CD4-positive, alpha-beta memory T cell (primary cell): ENCODE measurements at places on chromosomes 3 and 15. TPM values are rescaled to one million over a fixed set of nuclear protein-coding genes. Genes with fewer than 3 reads are reported as not detected.

- no peak overlapping the region for H3K4me3 ChIP-seq
- H3K27ac ChIP-seq, result no peak overlapping the region
- no peaks in the 10 kb centered on the region for H3K36me3 ChIP-seq
Observed at GRCh38 chr3:152927131-152927530, 92.2 kb downstream of the P2RY1 start.

DNA sequence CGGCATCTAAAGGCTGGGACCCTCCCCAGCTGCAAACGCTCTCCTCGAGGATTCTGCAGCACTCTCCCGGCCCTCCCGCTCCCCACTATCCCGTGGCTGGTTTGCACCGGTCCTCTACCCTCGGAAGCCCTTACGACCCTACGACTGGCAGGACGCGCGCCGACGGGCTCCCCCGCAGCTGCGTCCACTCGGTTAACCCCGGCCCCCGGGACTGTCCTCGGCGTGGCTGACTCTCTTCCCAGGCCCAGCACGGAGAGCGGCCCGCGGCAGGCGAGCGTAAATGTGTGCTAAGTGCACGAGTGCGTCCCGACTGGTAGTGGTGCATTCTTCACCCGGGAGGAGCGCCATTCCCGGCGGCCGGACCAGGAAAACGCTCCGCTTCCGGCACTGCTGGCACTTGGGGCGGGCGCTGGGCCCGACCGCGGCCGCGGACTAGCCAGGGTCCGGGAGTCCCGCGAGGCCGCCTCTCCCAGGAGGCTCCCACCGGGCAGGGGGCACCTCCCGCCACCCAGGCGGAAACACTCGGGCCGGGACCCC is 508 bp downstream of the GORASP1 start:
- no peak for DNase-seq
- peak overlapping the region; percentile 71 for H3K4me3 ChIP-seq
- H3K36me3 ChIP-seq, result no peaks in the 10 kb centered on the region
- peaks cover 45% of the 10 kb centered on the region for H3K4me1 ChIP-seq

The DAZL gene
- total RNA-seq, result not detected

GRCh38 chr15:65331811-65332210 is 27.3 kb downstream of the RNU5B-1 start:
- no peak for DNase-seq
- H3K27me3 ChIP-seq, result no peaks in the 10 kb centered on the region
- H3K4me1 ChIP-seq, result no peaks in the 10 kb centered on the region
- no peak overlapping the region for H3K4me3 ChIP-seq
- H3K27ac ChIP-seq, result no peak overlapping the region
- H3K36me3 ChIP-seq, result no peaks in the 10 kb centered on the region

DNA sequence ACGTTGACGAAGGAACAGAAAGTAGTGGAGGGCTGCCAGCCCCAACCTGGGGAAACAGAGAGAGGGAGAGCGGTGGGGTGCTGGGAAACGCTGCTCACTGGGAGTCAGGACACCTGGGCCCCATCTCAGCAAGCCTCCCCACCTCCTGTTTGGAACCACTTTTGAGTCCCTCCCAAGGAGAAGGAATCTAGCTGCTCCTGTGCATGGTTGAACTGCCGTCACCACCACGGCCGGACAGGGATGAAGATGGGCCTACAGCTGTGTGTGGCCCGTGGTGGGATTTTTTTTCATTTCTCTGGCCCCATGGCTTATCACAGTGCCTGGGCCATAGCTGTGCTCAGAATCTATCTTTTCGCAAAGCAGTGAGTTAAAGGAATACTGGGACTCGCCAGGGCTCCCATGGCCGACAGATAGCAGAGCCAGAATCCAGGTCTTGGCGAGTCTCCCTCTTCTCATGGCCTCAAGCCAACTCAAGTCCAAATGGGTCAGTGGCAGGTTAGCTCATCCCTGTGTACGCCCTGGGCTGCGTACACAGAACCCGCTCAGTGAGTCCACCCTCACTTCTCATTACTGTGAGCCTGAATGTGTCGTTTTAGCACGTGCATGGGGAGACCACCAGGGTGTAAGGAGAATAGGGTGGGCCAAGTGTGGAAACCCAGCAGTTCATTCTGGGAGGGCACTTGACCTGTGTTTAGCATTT is 271.2 kb downstream of the FAM43A start:
- no peaks in the 10 kb centered on the region for H3K27me3 ChIP-seq
- no peak overlapping the region for H3K4me3 ChIP-seq
- H3K4me1 ChIP-seq, result no peaks in the 10 kb centered on the region
- H3K36me3 ChIP-seq, result no peaks in the 10 kb centered on the region
- H3K27ac ChIP-seq, result no peak overlapping the region

GRCh38 chr15:34085746-34086145 is 15.9 kb downstream of the EMC7 start:
- no peak overlapping the region for H3K4me3 ChIP-seq
- H3K36me3 ChIP-seq, result peaks cover 40% of the 10 kb centered on the region
- no peaks in the 10 kb centered on the region for H3K4me1 ChIP-seq
- no peak for DNase-seq

The EEFSEC gene
- total RNA-seq, result 14.0 TPM

The CYP8B1 gene
- total RNA-seq, result not detected

- H3K36me3 ChIP-seq, result no peaks in the 10 kb centered on the region
- DNase-seq, result peak; percentile 55
- H3K27me3 ChIP-seq, result no peaks in the 10 kb centered on the region
- H3K27ac ChIP-seq, result no peak overlapping the region
- H3K4me1 ChIP-seq, result no peaks in the 10 kb centered on the region
- no peak overlapping the region for H3K4me3 ChIP-seq
Observed at GRCh38 chr3:141255846-141256261, 24.2 kb downstream of the PXYLP1 start.

GRCh38 chr3:132283440-132283839 is 33.8 kb upstream of the ACP3 start:
- no peak overlapping the region for H3K4me3 ChIP-seq
- no peaks in the 10 kb centered on the region for H3K36me3 ChIP-seq
- no peaks in the 10 kb centered on the region for H3K4me1 ChIP-seq
- no peaks in the 10 kb centered on the region for H3K27me3 ChIP-seq

DNA sequence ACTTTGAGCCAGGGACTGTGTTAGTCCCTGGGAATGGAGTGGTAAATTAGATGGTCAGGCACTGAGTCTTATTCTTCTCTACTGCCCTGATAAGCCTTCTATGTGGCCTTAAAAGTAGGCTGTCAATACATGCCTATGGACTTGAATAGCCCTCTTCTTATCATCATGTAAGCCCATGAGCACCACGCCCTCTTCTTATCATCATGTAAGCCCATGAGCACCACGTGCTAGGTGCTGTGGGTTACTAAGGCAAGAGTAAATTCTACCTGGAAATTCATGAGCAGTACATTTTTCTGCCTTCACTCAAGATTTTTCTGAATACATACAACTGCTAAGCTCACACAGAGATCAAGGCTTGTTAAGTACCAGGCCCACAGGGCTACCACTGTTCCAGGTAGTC is 68.5 kb downstream of the DHX30 start:
- DNase-seq, result no peak
- H3K27ac ChIP-seq, result no peak overlapping the region
- H3K4me1 ChIP-seq, result no peaks in the 10 kb centered on the region
- H3K36me3 ChIP-seq, result peaks cover 46% of the 10 kb centered on the region
- H3K27me3 ChIP-seq, result no peaks in the 10 kb centered on the region
- no peak overlapping the region for H3K4me3 ChIP-seq

DNA sequence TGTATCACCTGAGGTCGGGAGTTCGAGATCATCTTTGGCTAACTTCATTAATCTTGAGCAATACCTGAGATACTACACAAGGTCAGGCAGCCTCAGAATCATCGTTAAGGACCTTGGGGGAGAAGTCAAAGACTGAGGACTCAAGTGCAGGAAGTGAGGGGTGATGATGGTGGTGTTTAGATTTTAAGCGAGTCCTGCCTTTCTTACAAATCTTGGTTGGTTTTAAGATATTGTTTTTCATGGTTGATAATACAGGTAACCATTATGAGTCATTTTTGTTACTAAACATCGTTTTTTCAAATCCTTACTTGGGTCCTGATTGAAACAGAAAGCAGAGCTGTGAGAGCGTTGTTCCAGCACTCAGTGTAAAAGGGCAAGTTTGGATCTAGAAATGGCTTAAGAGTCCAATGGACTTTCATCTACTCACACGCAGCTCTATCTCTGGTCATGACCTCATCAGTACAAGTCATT is 4.1 kb downstream of the RASGRP1 start:
- H3K27ac ChIP-seq, result peak overlapping the region; percentile 89
- H3K36me3 ChIP-seq, result peaks cover 34% of the 10 kb centered on the region
- no peak for DNase-seq
- H3K27me3 ChIP-seq, result no peaks in the 10 kb centered on the region

- H3K27me3 ChIP-seq, result no peaks in the 10 kb centered on the region
- DNase-seq, result peak; percentile 11
- peaks cover 16% of the 10 kb centered on the region for H3K36me3 ChIP-seq
- peaks cover 64% of the 10 kb centered on the region for H3K4me1 ChIP-seq
Observed at GRCh38 chr3:52054661-52055511, 1.5 kb downstream of the DUSP7 start.

GRCh38 chr3:109346770-109347295 is 9.5 kb upstream of the DPPA4 start:
- H3K36me3 ChIP-seq, result no peaks in the 10 kb centered on the region
- H3K27me3 ChIP-seq, result no peaks in the 10 kb centered on the region
- H3K27ac ChIP-seq, result no peak overlapping the region
- H3K4me3 ChIP-seq, result no peak overlapping the region
- no peaks in the 10 kb centered on the region for H3K4me1 ChIP-seq
- no peak for DNase-seq

The CP gene
- not detected for total RNA-seq

DNA sequence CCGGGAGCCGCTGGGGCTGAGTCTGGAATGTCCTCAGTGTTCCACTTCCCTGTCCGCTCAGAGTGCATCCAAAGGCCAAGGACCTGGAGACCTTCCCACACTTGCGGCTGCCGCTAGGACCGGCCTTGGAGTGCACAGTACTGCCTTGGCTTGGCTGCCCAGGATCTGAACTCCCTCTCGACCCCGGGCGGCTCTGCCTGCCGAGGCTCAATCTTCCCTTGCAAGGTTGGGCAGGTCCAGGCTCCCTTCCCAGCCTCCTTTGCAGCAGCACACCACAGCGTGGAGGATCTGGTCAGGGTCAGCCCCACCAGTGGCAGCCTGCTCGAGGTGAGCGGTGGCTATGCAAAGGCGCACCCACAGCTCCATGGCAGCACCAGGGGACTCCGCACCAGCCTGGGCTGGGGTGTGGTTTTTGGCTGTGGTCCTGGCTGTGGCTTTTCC is 69.2 kb downstream of the PLXNA1 start:
- no peaks in the 10 kb centered on the region for H3K4me1 ChIP-seq
- H3K4me3 ChIP-seq, result no peak overlapping the region
- H3K27ac ChIP-seq, result no peak overlapping the region
- H3K27me3 ChIP-seq, result no peaks in the 10 kb centered on the region
- DNase-seq, result no peak

DNA sequence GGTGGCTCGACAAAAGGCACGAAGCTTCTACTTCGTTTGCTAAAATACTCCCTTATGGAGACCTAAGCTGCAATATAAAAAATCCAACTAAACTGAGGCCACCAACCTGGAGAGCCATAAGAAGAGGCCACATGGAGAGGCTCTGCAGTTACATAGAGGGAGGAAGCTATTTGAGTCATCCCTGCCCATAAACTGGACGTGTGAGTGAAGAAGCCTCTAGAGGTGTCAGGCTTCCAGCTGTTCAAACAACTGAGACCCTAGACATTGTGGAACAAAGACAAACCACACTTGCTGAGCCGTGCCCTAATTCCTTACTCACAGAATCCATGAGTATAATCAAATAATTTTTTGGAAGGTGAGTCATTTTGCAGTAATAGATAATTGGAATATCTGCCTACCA is 50.2 kb upstream of the GMNC start:
- H3K27me3 ChIP-seq, result no peaks in the 10 kb centered on the region
- H3K36me3 ChIP-seq, result no peaks in the 10 kb centered on the region
- H3K4me1 ChIP-seq, result no peaks in the 10 kb centered on the region
- H3K27ac ChIP-seq, result no peak overlapping the region

DNA sequence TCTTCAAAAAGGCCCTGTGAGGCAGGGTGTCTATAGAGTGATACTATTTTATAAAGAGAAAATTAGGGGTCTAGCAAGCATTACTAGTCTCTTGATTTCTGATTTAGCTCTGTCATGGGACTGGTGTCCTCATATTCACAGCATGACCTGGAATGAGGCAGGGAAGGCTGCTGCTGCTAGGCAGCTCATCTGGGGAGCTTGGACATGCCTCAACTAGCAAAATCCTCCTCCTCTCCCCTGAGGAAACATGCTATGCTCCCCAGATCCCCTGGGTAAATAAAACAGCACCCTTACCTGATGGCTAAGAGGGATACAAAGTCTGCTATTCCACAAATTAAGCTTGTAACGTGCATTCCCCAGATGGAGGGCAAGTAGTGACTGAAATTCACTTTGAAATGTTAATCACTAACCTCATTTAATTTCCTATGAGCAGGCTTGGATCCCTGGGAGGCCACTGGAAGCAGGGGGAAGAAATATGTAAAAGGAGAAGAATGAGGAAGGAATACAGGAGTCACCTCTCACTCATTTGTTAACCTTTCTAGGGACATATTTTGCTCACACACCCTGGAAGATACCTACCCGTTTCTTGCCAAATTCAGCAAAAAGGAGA is 709.4 kb downstream of the SQOR start:
- no peak for DNase-seq
- no peaks in the 10 kb centered on the region for H3K27me3 ChIP-seq
- H3K4me3 ChIP-seq, result no peak overlapping the region
- no peak overlapping the region for H3K27ac ChIP-seq
- H3K4me1 ChIP-seq, result no peaks in the 10 kb centered on the region

DNA sequence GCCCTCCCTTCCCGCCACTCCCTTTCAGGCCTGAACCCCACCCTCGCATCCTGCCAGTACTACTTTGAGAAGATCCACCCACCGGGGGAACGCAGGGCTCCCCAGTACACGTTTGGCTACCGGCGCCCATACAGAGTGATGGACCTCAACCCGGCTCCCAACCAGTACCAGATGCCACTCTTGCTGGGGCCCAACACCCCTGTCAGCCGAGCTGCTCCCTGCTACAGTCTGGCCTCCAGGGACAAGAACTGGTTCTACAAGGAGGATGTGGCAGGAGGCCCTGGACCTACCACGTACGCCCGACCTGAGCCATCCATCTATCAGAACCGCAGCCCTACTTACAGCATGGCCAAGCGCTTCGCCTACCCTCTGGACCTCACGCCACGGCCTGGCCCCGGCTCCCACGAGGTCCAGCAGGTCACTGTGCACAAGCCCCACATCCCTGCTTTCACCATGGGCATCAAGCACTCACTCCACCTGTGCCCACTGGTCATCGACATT is 14.4 kb upstream of the CSPG4 start:
- H3K27ac ChIP-seq, result no peak overlapping the region
- H3K36me3 ChIP-seq, result no peaks in the 10 kb centered on the region
- no peak overlapping the region for H3K4me3 ChIP-seq
- H3K4me1 ChIP-seq, result no peaks in the 10 kb centered on the region

- H3K4me3 ChIP-seq, result no peak overlapping the region
- peaks cover 5% of the 10 kb centered on the region for H3K4me1 ChIP-seq
- DNase-seq, result no peak
- no peak overlapping the region for H3K27ac ChIP-seq
Observed at GRCh38 chr15:70192041-70192440, 94.3 kb upstream of the TLE3 start.

GRCh38 chr3:102533784-102534183 is 99.0 kb downstream of the ZPLD1 start:
- no peaks in the 10 kb centered on the region for H3K27me3 ChIP-seq
- H3K4me3 ChIP-seq, result no peak overlapping the region
- H3K4me1 ChIP-seq, result peaks cover 6% of the 10 kb centered on the region
- no peaks in the 10 kb centered on the region for H3K36me3 ChIP-seq
- DNase-seq, result no peak

- H3K27me3 ChIP-seq, result no peaks in the 10 kb centered on the region
- H3K27ac ChIP-seq, result no peak overlapping the region
- no peaks in the 10 kb centered on the region for H3K4me1 ChIP-seq
- no peak overlapping the region for H3K4me3 ChIP-seq
- H3K36me3 ChIP-seq, result no peaks in the 10 kb centered on the region
- DNase-seq, result no peak
Observed at GRCh38 chr3:15477951-15478639, 43.4 kb downstream of the COLQ start.
